ENCODE measurements at places on chromosomes 4 and X. TPM values are rescaled to one million over a fixed set of nuclear protein-coding genes. Genes with fewer than 3 reads are reported as not detected.

The TMSB15B gene
- 25.7 TPM for total RNA-seq

The PABPC5 gene
- total RNA-seq: 7.4 TPM

The TRAM1L1 gene
- 9.7 TPM for total RNA-seq

The SMIM10L2A gene
- 7.8 TPM for total RNA-seq

The MTM1 gene
- total RNA-seq: 9.2 TPM

The UCP1 gene
- total RNA-seq: not detected

The KIT gene
- total RNA-seq: 7.4 TPM

- no peak overlapping the region for H3K27ac ChIP-seq
- no peak overlapping the region for H3K4me3 ChIP-seq
- no peaks in the 10 kb centered on the region for H3K36me3 ChIP-seq
- H3K27me3 ChIP-seq: no peaks in the 10 kb centered on the region
Observed at GRCh38 chr4:71290074-71290473, 48.7 kb upstream of the SLC4A4 start.

- H3K4me1 ChIP-seq: peaks cover 2% of the 10 kb centered on the region
- DNase-seq: no peak
- no peak overlapping the region for H3K4me3 ChIP-seq
- peak overlapping the region; percentile 9 for H3K27ac ChIP-seq
- H3K36me3 ChIP-seq: no peaks in the 10 kb centered on the region
- no peaks in the 10 kb centered on the region for H3K27me3 ChIP-seq
Observed at GRCh38 chrX:71514367-71515037, 18.4 kb upstream of the OGT start.

DNA sequence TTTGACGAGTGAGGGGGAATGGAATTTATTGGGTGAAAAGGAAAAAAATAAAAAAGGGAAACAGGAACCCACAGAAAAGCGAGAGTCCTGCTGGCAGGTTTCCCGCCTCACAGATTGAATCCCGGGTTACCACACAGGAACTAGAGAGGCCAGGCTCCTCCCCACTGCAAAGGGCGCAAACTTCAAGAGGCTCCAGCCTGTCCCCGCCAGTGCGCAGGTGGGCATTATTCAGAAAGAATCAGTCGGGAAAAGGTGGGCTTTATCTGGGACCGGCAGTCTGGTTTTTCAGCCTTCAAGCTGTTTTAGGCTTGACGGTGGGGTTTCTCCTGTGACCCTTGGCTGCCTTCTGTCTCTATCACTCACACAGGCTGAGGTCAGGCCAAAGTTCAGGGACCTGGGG is 1496.8 kb downstream of the RPA4 start:
- H3K36me3 ChIP-seq: peaks cover 8% of the 10 kb centered on the region
- H3K27me3 ChIP-seq: no peaks in the 10 kb centered on the region
- H3K4me3 ChIP-seq: peak overlapping the region; percentile 44
- no peaks in the 10 kb centered on the region for H3K4me1 ChIP-seq
- H3K27ac ChIP-seq: no peak overlapping the region

DNA sequence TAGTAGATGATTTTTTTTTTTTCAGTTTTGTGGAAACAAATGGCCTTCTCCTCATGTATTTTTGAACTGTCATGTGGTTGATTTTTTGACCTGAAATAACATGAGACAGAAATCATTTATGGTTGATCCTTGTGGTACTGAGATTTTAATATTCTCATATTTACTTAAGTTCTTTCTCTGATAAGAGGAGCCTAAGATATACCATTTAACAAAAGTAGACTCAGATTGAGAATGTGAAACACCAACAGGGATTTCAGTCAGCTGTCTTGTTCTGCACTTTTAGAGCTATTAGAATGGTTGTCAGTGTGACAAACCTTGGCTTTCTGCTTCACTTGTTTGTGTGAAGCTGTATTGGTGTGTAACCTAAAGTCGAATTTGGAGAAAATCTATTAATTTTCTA is 575.7 kb downstream of the SPOCK3 start:
- H3K4me3 ChIP-seq: no peak overlapping the region
- H3K36me3 ChIP-seq: no peaks in the 10 kb centered on the region
- no peak for DNase-seq
- no peaks in the 10 kb centered on the region for H3K27me3 ChIP-seq
- peaks cover 44% of the 10 kb centered on the region for H3K4me1 ChIP-seq

DNA sequence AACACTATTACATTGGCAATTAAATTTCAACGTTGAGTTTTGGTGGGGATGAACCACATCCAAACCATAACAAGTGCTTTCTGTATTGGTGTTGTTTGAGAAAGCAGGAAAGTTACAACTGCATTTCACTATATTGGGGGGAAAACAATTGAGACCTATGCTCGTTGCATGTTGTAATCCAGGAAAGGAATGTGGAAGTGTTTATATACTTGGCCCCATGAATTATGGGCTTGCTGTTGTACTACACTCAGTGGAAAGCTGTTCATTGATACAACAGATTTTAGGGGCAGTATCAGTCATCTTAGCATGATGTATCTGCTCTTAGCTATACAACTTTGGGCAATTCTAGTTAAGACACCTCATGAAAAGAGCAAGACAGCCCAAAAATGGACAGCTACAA is 52.4 kb downstream of the KLHL5 start:
- DNase-seq: no peak
- H3K4me1 ChIP-seq: no peaks in the 10 kb centered on the region
- no peaks in the 10 kb centered on the region for H3K27me3 ChIP-seq
- no peak overlapping the region for H3K27ac ChIP-seq

- H3K4me3 ChIP-seq: no peak overlapping the region
- DNase-seq: no peak
- peaks cover 6% of the 10 kb centered on the region for H3K27me3 ChIP-seq
- no peaks in the 10 kb centered on the region for H3K36me3 ChIP-seq
- H3K4me1 ChIP-seq: no peaks in the 10 kb centered on the region
- H3K27ac ChIP-seq: no peak overlapping the region
Observed at GRCh38 chr4:163565226-163566135, 71.0 kb downstream of the TMA16 start.

DNA sequence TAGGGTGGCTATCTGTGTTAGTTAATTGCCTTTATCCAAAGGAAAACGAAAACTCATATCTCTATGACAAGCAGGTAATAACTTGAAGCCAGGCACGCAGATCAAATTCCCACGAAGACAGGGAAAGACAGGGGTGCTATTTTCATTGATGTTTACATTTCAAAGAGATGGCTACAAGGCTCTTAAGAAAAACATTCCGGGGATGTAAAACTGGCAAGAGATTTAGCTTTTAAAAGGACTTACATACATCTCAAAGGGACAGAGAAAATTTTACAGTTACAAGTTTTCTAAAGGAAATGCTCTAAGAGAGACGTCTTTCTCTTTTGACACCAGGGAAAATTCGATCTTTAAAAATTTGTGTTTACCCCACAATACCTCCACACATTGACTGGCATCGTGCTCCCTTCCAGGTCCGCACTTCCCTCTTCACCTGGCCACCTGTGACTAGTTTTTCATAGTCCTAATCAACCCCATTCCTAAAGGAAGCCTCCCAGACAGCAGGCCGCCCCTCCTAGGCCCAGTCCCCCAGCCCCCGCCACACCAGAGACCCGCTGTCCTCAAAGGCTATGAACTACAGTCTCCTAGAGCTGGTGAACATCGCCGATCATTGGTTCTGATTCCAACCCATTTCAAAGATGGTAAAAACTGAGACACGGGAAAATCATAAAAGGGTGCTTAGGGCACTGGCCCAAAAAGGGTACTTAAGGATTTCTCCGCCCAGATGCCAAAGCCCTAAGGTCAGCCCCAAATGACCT is 649 bp upstream of the ARAF start:
- H3K27ac ChIP-seq: peak overlapping the region; percentile 98
- H3K36me3 ChIP-seq: peaks cover 5% of the 10 kb centered on the region
- peaks cover 24% of the 10 kb centered on the region for H3K4me1 ChIP-seq

DNA sequence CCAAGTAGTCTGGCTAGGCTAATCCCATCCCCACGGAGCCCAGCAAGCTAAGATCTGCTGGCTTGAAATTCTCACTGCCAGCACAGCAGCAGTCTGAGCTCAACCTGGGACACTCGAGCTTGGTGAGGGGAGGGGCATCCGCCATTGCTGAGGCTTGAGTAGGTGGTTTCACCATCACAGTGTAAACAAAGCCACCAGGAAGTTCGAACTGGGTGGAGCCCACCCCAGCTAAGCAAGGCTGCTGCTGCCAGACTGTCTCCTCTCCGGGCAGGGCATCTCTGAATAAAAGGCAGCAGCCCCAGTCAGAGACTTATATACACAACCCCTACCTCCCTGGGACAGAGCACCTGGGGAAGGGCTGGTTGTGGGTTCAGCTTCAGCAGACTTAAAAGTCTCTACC is 639.6 kb downstream of the IQCM start:
- peaks cover 1% of the 10 kb centered on the region for H3K27me3 ChIP-seq
- no peaks in the 10 kb centered on the region for H3K4me1 ChIP-seq
- H3K4me3 ChIP-seq: no peak overlapping the region
- no peak overlapping the region for H3K27ac ChIP-seq
- no peak for DNase-seq

GRCh38 chrX:123731987-123732669 is 724 bp downstream of the THOC2 start:
- H3K27ac ChIP-seq: peak overlapping the region; percentile 96
- H3K4me3 ChIP-seq: peak overlapping the region; percentile 91
- H3K27me3 ChIP-seq: no peaks in the 10 kb centered on the region
- H3K4me1 ChIP-seq: peaks cover 25% of the 10 kb centered on the region

- no peaks in the 10 kb centered on the region for H3K27me3 ChIP-seq
- peaks cover 10% of the 10 kb centered on the region for H3K4me1 ChIP-seq
- no peaks in the 10 kb centered on the region for H3K36me3 ChIP-seq
- no peak overlapping the region for H3K27ac ChIP-seq
Observed at GRCh38 chr4:94852616-94853015, 94.9 kb downstream of the BMPR1B start.

DNA sequence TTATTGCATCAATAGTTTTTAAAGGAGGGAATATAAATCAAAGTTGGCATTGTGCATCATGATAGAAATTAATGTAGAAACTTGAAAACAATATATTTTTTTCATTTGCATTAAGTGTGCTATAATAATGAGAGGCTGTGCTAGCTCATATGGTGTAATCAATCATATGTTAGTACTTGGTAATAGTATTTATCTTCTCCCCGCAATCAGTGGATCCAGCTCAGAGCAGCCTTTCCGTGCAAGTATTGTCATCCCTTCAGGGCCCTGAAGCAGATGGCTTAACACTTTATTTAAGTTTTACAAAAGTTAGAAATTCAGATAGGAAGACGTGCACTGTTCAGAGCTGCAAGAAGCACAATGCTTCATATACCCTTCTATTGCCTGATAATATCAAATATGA is 616.3 kb upstream of the ATOH1 start:
- peaks cover 1% of the 10 kb centered on the region for H3K4me1 ChIP-seq
- no peaks in the 10 kb centered on the region for H3K27me3 ChIP-seq
- DNase-seq: no peak
- no peaks in the 10 kb centered on the region for H3K36me3 ChIP-seq
- no peak overlapping the region for H3K4me3 ChIP-seq

GRCh38 chr4:36285784-36286480 is 4.5 kb downstream of the DTHD1 start:
- no peaks in the 10 kb centered on the region for H3K36me3 ChIP-seq
- H3K27ac ChIP-seq: no peak overlapping the region
- DNase-seq: no peak
- peaks cover 10% of the 10 kb centered on the region for H3K4me1 ChIP-seq
- no peak overlapping the region for H3K4me3 ChIP-seq
- no peaks in the 10 kb centered on the region for H3K27me3 ChIP-seq

DNA sequence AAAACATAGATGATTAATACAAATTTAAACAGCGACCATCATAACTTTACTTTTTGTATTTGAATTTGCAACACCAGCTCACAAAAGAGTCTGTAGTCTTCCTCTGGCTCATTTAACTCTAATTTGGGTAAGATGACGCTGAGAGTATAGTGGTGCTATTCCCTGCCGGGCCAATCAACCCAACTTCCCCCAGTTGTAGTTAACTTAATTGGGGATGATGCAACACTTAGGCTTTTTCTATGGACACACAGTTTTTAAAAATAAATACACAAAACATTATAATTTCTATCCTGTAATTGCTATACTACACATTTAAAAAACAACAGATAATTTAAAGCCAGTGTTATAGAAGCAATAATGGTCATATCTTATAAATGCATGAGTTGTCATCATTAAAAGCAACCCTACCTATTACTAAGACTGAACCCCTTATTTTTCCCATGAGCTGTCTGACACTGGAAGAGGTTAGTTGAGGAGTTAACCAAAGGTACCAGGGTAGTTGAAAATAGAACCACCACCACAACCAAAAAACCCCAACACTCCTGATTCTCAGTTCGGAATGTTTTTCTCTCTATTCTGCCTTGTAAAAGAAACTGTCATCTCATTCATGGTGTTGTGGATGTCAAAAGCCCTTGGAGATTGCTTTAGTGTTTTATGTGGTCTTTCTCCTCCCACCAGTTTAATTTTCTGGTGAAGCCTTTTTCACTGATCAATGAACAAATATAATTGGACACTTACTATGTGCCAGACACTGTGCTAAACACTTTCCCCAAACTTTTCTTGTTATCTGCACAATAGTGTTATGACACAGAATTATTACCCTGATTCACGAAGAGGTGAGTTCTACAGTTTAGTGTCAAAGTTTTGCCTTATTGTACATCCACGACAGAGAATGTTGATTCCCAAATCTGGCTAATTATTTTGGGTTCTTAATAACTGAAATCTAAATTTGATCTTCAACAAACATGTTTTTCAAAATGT is 61.5 kb upstream of the RAPGEF2 start:
- H3K4me3 ChIP-seq: no peak overlapping the region
- no peaks in the 10 kb centered on the region for H3K36me3 ChIP-seq
- peaks cover 3% of the 10 kb centered on the region for H3K27me3 ChIP-seq
- H3K4me1 ChIP-seq: peaks cover 4% of the 10 kb centered on the region
- DNase-seq: no peak

DNA sequence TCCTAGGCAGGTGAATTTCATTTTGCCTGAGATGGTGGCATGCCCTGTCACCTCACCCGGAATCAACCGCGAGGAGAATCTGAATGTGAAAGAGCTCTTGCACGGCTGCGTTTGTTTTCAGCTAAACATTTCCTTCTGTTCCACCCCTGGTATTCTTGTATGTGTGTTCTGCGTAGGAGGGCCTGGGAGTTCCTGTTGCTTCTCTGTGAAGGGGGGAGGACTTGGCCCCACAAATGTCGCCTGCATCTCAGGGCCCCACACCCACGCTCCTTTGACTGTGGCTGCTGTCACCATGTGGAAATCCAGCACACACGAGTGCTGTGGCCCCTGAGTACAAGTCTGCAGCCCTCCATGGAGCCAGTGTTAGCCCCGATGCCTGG is 45.8 kb upstream of the CLCN4 start:
- H3K4me1 ChIP-seq: peaks cover 13% of the 10 kb centered on the region
- no peaks in the 10 kb centered on the region for H3K27me3 ChIP-seq
- H3K27ac ChIP-seq: no peak overlapping the region
- no peak for DNase-seq
- H3K36me3 ChIP-seq: peaks cover 11% of the 10 kb centered on the region

DNA sequence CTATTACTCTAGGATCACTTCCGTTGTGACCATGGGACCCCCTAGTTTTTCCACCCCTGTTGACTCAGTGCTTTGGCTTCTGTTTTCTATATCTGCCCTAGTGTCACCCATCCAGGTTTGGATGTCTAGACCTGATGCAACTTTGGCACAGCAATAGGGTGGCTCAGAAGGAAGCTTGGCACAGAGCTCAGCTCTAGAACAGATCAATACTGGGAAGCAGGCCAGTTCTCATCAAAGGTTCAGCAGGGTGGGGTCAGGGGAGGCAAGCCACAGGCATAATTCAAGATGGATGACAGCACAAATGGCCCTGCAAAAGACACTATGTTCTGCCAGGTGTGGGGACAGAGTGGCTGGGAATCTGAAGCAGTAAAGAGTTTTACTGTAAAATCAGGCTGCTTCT is 74.2 kb upstream of the EGFL6 start:
- no peaks in the 10 kb centered on the region for H3K4me1 ChIP-seq
- H3K4me3 ChIP-seq: no peak overlapping the region
- no peaks in the 10 kb centered on the region for H3K27me3 ChIP-seq
- H3K36me3 ChIP-seq: no peaks in the 10 kb centered on the region
- H3K27ac ChIP-seq: no peak overlapping the region
